Stimulated activated effector memory CD8-positive, alpha-beta T cell treated with anti-CD3 and anti-CD28 coated beads, Interleukin-12 subunit alpha, Interleukin-12 subunit beta, amount 100 ng/mL, for 72 hours (primary cell): ENCODE measurements at places on chromosomes 16 and 17.

DNA sequence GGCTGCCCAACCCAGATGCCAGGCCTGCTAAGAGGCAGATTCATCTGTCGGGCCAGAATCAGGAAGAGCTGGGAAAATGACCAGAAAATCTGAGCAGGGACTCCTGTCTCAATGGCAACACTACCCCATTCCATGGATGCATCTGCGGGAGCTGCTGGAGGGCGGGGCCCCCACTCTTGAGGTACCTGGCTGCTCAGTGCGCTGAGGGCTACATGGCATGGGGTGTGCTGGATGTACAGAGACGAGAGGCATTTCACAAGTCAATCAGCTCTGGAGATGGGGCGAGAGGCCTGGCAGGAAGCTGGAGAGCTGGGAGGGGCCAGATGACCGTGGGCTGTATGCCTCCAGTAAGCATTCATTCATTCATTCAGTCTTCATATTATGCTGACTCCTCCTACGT is 6.4 kb downstream of the SDK2 start:
- DNase-seq: no peak

DNA sequence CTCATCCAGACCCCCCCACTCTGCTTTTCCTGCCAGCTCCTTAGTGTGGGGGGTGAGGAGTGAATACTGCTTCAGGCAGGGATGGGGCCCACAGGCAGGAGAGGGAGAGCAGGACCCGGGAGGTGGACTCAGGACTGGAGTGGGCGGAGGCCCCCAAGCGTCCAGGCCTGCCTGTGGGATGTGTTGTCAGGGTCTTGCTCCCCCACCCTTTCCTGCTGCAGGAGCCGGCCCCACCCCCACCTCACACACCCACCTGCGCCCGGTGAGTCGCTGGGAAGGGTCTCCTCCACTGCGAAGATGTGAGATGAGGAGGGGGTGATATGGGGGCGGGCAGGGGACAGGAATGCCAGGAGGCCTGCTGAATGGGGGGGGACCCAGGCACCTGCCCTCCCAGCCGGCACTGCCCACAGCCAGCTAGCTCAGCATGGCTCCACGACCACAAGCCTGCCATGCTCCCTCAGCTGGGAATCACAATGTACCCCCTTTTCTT is 1.1 kb downstream of the FAM171A2 start:
- no peak for DNase-seq

- no peak for DNase-seq
These were observed 62.5 kb downstream of the SREBF1 start for GRCh38 chr17:17774009-17774881.

GRCh38 chr17:81002013-81002384 is 10.4 kb downstream of the CHMP6 start:
- no peak for DNase-seq

DNA sequence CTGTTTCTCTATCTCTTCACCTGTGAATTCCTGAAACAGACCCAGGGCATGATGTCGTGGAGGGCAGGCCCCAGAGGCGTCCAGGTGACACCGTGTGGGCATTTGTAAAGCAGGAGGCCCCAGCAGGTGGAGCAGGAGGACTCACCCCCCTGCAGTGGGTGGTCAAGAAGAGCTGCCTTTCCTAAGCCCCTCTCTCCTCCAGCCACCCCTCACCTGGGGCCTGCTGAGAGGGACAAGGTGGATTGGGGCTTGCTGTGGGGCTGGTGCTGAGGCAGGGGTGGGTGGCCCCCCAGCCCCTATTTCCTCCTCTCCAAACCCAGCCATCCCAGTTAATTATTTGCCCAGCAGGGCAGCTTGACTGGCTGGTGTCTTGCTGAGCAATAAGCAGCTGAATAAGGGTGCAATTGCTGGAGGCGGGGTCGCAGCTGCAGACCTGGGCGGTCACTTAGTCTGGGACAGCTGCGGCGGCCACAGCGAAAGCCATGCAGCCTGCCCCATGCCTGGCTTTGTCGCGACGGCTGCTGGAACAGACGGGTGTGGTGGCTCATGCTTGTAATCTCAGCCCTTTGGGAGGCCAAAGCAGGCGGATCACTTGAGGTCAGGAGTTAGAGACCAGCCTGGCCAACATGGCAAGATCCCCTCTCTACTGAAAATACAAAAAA is 56.4 kb downstream of the JPH3 start:
- DNase-seq: no peak

- DNase-seq: no peak
These were observed 19.3 kb upstream of the DNAH9 start for GRCh38 chr17:11578998-11579397.

DNA sequence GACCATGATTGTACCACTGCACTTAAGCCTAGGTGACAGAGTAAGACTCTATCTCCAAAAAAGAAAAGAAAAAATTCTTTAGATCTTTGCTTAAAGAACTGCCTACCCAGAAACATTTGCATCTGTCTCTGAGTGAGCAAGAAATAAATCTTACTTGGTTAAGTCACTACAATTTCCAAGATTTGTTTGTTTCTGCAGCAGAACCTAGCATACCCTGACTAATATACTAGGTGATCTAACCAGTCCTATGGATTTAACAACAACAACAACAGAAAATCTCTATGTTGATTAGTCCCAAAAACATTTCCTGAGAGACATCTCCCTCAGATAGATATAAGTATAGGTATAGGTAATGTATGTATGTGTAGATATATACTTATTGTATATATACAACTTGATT is 549.3 kb upstream of the PSMD7 start:
- DNase-seq: no peak

- DNase-seq: no peak
These were observed 4.5 kb upstream of the CACNG5 start for GRCh38 chr17:66830451-66830850.

DNA sequence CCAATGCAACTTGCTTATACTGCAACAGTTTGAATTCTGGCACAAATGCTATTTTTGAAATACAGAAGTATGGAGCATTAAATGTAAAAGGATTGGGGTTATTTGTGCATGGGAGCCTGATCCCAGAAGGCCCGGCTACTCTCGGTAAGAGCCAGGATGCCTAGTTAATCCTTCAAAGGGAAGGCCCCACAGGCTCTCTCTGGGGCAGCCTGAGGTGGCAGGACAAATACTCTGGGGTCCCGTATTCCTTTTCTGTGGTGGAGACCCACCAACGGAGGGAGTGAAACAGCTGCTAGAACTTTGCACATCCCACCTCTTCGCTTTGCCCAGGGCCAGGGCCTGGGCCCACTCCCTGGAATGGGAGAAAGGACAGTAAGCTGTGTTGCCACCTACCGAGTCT is 30.4 kb downstream of the ERN1 start:
- no peak for DNase-seq

- DNase-seq: no peak
These were observed 20.9 kb downstream of the CARD14 start for GRCh38 chr17:80190716-80191115.

GRCh38 chr17:80247561-80247960 is 13.1 kb upstream of the RNF213 start:
- DNase-seq: no peak
